ENCODE measurements at places on chromosomes 2 and 18.
A peak's percentile ranks its signal among the peaks of the same experiment; 100 is the strongest.

DNA sequence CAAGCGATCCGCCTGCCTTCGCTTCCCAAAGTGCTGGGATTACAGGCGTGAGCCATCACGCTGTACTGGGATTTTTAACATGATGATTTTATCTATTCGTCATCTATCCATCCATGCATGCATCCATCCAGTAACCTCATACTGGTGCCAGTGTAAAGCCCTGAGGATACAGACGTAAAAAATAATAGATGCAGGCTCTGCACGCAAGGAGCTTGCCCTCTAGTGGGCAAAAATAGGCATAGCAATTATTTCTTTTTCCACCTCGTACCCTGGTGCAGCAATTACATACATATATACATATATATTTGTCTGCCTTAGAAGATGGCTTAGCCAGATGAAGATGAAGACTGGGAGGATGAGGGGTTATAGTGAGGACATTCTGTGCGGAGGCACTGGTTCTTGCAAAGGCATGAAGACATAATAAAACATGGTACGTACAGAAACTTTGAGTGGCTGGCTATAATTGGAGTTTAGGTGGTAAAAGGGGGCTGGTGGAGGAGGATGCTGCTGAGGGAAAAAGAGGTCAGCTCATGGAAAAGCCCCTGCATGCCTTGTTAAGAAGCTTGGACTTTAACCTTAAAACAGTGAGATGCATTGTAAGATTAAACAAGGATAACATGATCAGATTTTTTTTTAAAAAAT lies 19.6 kb upstream of the RPIA start:
- peak; percentile 15 for DNase-seq

GRCh38 chr2:240635121-240635997 lies 10.1 kb downstream of the GPR35 start:
- DNase-seq, result no peak

GRCh38 chr2:95729597-95729955 lies 137.8 kb downstream of the TRIM43 start:
- DNase-seq, result no peak

DNA sequence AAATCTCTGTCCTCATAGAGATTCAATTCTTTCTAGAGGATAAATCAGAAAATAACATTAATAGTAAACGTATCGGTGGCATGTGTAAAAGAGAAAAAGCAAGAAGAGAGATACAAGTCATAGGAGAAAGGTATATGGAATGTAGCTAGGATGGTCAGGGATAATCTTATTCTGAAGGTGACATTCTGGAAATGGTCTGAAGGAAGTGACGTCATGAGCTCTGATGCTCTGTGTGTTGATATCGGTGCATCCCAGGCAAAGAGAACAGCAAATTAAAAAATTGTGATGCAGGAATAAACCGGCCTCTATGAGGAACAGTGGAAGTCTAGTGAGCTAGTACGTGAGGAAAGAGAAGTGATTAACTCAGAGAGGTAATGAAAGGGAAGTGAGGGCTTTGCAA lies 1215.8 kb downstream of the CNTNAP5 start:
- DNase-seq, result no peak

- DNase-seq, result no peak
These were observed 36.9 kb upstream of the MEX3C start for GRCh38 chr18:51234117-51235008.

DNA sequence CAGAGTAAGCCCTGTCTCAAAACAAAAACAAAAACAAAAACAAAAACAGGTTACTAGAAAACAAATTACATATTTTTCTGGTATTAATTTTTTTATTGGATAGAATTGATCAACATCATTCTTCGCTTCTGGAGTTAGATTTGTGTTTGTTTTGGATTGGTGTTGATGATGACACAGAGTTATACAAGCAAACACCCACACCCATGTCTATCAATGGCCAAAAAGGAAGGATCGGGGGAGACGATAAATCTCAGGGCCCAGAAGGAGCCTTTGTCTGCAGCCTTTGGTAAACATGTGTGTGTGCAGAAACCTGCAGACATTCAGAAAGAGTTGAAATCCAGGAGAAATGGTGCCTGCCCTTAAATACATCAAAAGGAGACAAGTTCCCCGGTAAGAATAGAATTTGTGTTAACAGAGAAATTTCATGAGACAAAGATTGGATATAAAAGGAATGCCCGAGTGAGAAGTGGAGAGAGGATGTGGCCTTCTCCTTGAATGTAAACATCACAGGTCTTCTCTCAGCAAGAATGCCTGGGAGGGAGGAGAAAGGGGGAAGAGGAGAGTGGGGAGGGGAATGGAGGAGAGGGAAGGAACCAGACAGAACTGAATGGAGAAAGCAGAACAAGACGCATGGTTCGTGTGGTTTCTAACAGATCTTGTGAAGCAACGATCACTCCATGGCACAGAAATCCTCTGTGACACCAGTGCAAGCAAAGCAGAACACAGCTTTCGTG lies 40.4 kb upstream of the TMEM178A start:
- DNase-seq, result no peak

- DNase-seq, result no peak
These were observed 44.6 kb upstream of the RAPH1 start for GRCh38 chr2:203579730-203580129.

GRCh38 chr2:163800951-163801381 lies 65.2 kb upstream of the FIGN start:
- DNase-seq, result no peak

GRCh38 chr2:190996338-190996946 lies 17.5 kb downstream of the STAT1 start:
- no peak for DNase-seq

DNA sequence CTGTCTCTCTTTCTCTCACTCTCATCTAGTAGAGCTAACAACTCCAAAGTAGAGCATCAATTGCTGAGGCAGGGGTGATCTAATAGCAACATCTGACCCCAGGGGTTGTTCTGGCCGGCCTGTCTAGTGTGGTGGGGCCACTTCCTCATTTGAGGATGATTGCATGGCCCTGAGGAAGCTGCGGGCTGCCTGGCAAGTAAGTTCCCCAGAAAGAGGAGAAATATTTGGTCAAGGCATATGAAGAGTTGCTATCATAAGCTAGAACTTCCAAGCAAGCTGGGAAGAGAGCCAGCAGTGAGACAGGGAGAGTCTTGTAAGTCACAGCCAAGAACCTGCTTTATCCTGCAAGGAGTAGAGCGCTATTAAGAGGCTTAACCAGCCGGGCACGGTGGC lies 50.8 kb upstream of the TMEM87B start:
- no peak for DNase-seq

- DNase-seq, result no peak
These were observed 68.7 kb downstream of the PXDN start for GRCh38 chr2:1675633-1676032.

DNA sequence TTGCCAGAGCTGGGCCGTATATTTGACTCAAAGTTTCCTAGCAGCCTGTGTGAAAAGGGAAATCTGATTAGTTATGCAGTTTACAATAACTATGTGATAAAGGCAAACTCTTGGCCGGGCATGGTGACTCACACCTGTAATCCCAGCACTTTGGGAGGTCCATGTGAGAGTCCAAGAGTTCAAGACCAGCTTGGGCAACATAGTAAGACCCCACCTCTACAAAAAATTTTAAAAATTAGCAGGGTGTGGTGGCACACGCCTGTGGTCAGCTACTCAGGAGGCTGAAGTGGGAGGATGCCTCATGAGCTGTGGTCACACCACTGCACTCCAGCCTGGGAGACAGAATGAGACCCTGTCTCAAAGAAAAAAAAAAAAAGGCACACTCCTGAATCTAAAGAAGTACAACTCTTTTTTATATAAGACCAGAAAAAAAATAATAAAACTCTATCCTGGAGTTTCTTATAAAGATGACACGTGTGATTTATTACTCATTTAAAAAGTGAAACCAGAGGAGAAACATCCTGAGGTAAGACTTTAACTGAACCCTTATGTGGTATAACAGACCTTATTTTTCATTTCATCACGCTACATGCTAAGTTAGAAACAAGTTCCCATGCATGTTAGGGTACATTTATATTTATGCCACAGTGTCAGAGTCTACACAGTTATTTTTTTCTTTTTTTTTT lies 32.6 kb upstream of the KCMF1 start:
- DNase-seq, result no peak

DNA sequence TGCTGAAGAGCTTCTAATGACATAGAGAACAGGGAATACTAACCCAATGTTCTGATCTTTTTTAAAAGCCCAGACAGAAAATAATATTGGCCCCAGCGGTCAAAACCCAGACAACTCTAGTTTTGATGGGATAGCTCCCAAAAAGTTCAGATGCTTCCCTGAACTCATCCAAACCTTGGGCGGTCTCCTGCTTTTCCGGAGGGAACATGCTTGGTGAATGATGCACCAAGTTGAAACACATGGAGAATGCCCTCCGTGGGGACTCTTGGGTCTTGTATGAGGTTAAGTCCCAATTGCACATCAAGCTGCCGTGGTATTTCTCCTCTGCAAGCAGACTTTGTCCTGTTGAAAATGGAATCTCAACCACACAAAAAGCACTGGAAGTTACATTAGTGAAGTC lies 120.7 kb upstream of the CTAGE1 start:
- DNase-seq, result no peak

DNA sequence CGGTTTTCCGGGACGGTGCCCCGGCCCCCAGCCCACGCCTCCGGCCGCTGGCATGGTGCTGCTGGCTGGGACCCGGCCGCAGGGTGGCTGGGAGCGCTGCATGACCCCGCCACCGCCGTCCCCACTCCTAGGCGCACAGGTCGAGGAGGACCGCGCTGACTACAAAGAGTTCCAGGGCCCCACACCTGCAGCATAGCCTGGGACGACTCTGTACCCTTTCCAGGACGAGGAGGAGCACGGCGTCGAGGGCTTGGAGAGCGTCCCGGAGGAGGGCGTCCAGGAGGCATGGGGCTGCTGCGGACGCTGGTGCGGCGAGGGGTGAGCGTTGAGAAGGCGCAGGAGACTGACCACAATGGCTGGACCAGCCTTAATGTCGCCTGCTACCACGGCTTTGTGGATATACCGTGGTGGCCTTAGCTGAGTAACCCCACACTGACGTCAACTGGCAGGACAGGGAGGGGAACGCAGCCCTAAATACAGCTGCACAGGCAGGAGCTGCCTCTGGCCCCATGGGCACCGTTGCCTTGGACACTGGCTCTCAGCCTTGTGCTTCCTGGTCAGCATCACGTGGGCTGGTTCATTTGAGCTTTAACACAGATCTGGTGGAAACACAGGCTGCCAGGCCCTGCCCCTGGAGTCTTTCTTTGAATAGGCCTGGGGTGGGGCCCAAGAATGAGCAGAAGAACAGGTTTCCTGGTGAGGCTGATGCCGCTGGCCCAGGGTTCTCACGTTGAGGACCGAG lies 40.9 kb upstream of the TRIM43B start:
- DNase-seq, result no peak

- DNase-seq, result no peak
These were observed 21.5 kb upstream of the DYNC2LI1 start for GRCh38 chr2:43752302-43752701.

DNA sequence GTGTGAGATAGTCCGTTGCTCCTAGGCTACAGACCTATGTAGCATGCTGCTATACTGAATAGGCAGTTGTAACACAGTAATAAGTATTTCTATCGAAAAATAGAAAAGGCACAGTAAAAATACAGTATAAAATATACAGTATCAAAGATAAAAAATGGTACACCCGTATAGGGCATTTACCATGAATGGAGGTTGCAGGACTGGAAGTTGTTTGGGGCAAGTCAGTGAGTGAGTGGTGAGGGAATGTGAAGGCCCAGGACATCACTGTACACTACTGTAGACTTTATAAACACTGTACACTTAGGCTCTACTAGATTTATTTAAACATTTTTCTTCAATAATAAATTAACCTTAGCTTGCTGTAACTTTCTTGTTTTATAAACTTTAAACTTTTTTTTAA lies 3.5 kb downstream of the MAP3K20 start:
- DNase-seq, result no peak

GRCh38 chr18:8174771-8175170 lies 434.5 kb upstream of the RAB12 start:
- DNase-seq, result no peak

DNA sequence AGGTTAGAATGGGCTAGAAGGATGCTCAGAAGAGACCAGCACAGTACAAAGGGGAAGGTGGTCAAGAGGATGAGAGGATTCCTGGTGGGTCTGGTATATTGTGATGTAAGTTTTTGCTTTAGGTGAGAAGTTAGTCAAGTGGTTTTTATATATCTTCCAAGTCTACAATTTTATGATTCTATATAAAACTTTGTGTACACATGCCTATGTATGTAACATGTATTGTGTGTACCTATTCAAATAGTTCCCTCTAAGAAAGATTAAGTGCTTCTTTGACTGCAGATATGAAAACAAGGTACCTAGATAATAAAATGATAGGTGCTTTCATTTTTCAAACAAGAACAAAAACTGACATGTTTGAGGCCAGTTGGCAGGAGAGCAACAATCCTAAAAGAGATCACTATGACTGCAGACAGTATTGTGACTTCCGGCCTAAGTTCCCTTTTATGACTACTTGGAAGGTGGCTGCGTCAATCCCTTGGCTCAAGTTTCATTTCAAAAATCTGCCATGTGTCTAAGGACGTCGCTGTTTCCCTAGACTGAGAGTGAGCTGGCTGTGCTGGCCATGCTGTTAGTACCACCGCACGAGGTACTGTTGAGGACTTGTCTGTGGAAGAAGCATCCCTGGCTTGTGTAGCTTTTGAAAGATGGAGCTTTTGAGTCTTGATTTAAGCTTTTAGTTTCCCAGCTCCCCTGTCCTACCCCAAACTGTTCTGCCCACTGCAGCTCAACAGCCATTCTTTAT lies 123.1 kb downstream of the PRPF40A start:
- peak; percentile 23 for DNase-seq

- no peak for DNase-seq
These were observed 164.7 kb downstream of the DNAH7 start for GRCh38 chr2:195903956-195904355.

- no peak for DNase-seq
These were observed 27.6 kb downstream of the STK17B start for GRCh38 chr2:196143730-196144131.

- no peak for DNase-seq
These were observed at the start of gene TPO for GRCh38 chr2:1413156-1413710. Gene TPO, plus strand, starts transcription at chr2:1413463. Its CDS starts 946 bp downstream, at chr2:1414409.

GRCh38 chr2:105725388-105725787 lies 19.3 kb upstream of the NCK2 start:
- no peak for DNase-seq

- DNase-seq, result no peak
These were observed 24.5 kb downstream of the KCNF1 start for GRCh38 chr2:10935953-10936942.

GRCh38 chr2:229301237-229301636 lies 30.1 kb upstream of the PID1 start:
- no peak for DNase-seq

DNA sequence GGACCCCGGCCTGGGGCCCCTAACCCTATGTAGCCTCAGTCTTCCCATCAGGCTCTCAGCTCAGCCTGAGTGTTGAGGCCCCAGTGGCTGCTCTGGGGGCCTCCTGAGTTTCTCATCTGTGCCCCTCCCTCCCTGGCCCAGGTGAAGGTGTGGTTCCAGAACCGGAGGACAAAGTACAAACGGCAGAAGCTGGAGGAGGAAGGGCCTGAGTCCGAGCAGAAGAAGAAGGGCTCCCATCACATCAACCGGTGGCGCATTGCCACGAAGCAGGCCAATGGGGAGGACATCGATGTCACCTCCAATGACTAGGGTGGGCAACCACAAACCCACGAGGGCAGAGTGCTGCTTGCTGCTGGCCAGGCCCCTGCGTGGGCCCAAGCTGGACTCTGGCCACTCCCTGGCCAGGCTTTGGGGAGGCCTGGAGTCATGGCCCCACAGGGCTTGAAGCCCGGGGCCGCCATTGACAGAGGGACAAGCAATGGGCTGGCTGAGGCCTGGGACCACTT lies 16.4 kb downstream of the EMX1 start:
- DNase-seq, result no peak

Data from NCI-H2029 treated with DMSO at 0.1 percent for 48 hours (cell line).